GM13977 (cell line): ENCODE measurements at places on chromosomes 1 and 21.
A peak's percentile ranks its signal among the peaks of the same experiment; 100 is the strongest.

- DNase-seq = no peak
Measured at GRCh38 chr1:26094677-26095383, 16.8 kb upstream of the PDIK1L start.

- no peak for DNase-seq
Measured at GRCh38 chr21:41651406-41651805, 115.4 kb downstream of the RIPK4 start.

DNA sequence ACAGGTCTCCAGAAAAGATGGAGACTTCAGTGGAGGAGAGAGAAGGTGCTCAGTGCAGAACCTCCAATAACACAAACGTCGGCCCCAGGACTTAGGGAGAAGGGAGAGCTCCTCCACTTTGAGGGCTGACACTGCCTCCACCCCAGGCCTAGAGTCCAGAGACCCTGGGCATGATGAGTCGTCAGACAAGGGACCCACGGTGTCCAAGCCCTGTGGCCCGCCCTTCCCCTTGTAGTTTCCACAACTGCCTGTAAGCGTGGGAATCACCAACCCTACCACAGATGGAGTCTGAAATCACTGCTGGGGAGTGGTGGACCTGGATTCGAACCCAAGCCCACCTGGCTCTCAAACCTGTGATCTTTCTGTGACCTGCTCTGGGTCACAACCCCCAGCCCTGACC lies 281.1 kb downstream of the NPHP4 start:
- DNase-seq = no peak

- no peak for DNase-seq
Measured at GRCh38 chr1:41866285-41866684, 52.4 kb downstream of the HIVEP3 start.

GRCh38 chr1:199132006-199132405 lies 493.2 kb downstream of the PTPRC start:
- DNase-seq = no peak

GRCh38 chr1:54549181-54549924 lies 1.3 kb downstream of the ACOT11 start:
- peak; percentile 14 for DNase-seq

DNA sequence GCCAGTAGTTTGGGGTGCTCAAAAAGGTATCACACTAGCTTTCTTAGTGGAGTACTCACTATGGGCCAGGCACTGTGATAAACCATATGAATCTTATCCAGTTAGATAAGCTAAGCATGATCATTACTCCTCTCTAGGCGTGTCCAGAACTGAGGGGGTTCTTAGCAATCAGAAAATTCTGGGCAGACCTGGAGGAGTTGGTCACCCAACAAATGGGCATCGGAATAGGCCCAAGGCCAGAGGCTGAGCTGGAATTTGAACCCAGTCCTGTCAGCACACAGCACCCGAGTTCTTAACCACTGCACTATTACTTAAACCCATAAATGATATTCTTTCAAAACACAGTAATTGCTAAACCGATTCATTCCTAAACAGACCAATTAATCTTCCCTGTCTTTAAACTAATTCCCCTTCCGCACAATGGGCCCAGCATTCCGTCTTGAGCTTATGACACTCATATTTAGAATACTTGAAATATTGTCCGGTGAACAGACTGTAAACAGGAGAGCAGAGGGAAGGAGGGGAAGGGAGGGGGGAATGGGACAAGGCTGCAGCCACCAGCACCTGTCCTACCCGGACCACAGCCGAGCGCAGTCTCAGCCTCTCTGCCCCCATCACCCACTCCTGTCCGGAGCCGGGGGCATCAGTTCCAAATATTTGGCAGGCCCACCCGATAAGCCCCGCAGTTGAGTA lies 113.0 kb upstream of the GADD45A start:
- DNase-seq = no peak

DNA sequence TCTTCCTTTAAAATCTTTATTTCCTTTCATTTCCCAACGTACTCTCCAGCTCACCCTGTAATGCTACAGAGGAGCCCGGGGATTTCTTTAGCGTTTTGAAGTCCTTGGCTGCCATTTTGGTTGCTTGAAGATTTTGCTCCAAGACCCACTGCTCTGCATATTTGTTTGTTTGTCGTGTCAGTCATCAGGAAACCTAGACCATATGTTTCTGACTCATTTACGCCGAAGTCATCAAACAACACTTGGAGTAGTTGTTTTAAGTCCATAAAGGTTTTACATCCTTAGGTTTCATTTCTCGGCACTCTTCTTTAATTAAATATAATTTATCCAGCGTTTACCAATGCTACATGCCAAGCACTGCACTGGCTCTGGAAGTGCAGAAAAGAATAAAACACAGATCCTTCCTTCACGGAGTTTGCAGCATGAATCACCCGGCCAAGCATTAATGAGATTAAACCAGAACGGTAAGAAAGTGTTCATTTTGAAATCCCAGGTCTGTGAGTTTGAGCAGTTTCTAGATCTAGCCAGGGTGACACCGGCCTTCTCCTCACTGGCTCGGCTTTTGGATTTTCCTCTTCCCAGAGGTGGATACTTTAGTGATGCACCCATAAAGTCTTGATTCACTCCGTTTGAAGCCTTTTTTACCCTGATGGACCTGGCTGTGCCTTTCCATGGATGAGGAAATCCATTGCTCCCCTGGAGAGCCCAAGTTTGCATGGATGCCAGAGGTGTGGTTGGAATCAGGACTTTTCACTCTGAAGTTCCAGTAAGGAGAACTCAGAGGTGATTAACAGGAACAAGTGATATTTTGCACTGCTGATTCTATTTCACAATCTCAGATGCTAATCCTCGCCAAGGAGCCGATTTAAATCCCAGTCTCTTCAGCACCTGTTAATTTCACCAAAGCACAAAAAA lies 109.3 kb downstream of the KAZN start:
- no peak for DNase-seq

DNA sequence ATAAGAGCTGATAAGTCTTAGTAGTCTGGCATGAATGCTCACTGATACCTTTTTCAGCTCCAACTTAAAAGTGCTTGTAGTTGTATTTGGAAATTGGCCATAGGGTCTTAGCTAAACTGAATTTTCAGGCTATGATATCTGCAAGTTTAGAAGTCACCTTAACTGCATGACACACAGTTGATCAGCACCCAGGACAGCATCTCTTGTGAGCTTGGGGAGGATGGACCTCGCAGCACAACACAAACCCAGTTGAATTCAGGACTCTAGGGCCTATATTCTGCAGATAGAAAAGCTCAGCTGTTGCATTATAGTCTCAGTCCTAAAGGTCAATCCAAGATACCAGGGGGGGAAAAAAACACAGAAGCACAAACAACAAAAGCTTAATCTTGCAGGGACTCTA lies 394.3 kb downstream of the KCNH1 start:
- no peak for DNase-seq

DNA sequence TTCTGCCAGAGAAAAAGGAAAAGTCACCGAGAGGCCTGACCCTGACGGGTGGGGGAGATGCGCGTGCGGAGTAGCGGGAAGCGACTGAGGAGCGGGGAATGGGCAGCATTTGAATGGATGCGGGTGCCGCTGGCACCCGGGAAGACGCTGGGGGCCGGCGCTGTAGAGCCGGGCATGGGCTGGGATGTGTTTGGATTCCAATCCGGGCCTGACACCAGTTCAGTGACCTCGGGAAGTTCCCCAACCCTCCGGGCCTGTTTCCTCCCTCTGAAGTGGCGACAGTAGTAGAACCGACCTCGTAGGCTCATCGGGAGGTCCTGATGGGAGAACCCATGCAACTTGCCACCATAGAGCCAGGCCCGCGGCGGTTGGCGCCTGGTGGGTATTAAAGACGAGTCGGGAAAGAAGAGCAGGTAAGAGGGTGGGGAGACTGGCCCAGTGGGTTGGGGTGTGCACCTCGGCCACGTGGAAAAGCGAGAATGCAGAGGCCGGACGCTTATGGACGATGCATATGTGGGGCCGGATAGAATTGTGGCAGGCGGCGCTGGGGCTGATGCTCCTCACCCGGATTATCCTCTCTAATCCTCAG lies 642 bp upstream of the SLC16A1 start:
- DNase-seq = no peak

DNA sequence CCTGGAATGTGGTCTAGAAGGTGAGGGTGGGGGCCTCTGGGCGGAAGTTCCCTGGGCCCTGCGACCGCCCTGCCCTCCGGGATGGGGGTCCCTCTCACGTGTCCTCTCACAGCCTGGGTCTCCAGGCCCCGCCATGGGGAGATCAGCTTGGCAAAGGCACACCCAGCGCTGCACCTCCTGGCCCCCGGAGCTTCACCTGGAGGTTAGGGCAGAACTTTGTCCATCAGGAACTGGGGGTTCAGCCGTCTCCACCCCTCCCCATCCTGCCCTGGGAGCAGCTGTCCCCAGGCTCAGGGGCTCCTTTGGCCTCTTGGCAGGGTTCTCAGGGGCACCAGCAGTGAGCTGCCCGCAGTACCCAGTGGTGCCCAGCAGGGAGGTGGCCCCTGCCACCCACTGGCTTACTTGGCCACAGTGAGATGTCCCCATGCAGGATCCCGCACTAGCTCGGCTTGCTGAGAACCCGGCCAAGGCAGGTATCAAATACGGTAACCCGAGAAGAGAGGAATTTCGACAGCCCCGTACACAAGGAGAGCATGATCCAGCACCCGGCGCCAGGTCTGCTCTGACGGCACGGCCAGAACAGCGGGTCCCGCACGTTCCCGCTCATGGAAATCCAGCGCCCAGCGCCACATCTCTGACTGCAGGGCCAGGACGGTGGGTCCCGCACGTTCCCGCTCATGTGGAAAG lies 36.7 kb downstream of the RRP1 start:
- no peak for DNase-seq

- no peak for DNase-seq
Measured at GRCh38 chr1:114075105-114075504, 78.6 kb downstream of the SYT6 start.

- no peak for DNase-seq
Measured at GRCh38 chr1:204495777-204496176, 1.2 kb upstream of the PIK3C2B start.

GRCh38 chr1:230768903-230769570 lies 21.8 kb downstream of the CAPN9 start:
- DNase-seq = no peak

DNA sequence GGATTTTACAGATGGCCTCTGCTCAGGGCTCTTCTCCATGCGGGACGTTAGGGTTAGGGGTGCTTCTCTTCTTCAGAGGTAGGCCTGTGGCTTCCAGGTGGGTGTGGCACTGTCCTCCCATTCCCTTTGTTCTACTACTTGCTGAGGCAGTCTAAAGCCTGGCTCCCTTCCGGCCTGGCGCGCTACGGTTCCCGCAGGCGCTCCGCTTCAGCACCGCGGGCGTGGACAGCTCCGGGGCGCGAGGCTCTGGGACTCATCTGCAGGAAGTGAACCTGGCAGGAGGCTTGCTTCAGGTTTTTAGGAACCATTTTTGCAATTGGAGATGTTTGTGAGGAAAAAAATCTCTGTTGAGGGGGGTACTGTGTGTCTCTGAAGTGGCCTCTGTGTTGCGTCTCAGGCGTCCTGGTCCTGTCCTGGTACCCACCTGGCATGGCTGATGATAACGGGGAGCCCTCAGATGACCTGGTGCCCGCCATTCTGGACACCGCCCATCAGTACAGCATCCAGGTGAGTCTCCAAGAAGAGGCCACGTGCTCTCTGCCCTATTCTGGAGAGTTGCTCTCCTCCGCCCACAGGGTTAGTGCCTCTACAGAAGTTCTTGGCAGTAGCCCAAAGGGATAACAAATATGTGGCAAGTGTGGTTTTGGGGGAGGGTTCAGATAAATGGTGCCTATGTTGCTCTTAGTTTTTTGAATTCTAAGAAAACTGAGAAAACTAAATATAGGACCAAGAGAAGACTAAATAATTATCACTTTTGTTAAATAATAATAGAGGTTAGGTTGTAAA lies 1.9 kb downstream of the MANEAL start:
- DNase-seq = peak; percentile 70

DNA sequence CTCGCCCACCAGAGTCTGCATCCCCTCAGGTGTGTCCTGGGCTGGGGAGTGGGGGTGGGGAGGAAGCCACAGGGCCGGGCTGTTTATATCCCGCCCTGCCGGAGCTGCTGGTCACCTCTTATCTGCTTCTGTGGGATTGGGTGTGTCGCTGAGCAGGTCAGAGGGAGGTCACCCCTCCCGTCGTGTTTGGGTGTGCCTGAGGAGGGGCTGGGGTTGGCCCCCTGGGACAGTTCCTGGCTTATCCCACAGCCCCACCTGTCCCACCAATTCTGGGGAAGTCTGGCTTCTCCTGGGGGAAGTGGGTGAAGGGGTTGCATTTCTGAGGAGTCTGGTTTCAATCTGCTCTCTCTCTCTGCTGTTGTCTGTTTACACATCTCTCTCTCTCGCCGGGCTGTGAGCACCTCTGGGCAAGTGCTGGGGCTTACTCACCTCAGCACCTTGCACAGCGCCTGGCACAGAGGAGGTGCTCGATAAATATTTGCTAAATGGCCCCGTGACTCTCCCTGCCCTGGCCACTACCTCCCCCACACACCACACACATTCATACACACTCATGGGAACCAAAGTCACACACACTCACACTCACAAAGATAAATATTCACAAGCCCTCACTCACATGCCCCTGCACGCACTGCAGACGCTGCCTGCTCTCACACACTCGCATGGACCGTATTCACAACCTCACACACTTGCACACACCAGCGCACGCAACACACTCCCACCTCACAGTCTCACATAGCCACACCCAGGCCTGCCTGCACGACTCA lies 8.3 kb downstream of the ELF3 start:
- no peak for DNase-seq

GRCh38 chr1:48250572-48250971 lies 28.1 kb downstream of the SLC5A9 start:
- no peak for DNase-seq

DNA sequence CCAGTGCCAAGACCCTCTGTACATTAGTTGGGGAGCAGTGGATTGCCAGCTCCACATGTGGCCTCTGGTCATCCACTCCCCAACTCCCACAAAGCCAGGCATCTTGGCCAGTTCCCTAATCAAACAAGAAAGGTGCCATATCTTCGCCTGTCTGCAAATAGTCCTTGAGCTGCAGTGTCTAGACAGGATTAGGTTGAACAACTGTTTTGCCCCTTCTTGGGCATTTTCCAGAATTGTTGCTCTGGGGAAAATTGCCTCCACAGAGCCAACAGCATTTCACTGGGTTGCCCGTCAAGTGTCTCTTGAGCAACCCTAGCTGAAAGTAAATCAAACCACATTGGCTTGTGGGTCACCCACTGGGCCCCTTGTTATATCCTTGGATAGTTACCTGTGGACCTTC lies 109.3 kb downstream of the GDAP2 start:
- no peak for DNase-seq

- DNase-seq = no peak
Measured at GRCh38 chr1:2495546-2495945, 19.5 kb downstream of the PLCH2 start.

DNA sequence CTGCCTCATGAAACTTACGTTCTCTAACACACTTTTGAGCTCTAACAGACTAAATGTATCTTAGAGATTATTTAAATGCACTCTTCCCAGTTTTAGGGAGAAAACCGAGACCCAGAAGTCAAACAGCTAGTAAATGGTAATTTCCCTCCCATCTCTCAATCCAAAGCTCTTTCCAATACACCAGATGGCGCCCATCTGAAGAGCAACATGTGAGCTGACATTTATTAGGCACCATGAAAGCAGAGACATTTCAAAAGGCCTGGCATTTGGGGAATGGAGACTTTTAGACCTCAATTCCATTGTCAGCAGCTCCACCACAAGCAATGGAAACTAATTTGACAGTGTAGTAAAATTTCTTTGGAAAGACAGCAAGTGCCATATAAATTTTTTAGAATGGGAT lies 191.4 kb downstream of the DAB1 start:
- no peak for DNase-seq

GRCh38 chr1:227459326-227459841 lies 104.0 kb upstream of the ZNF678 start:
- no peak for DNase-seq

- DNase-seq = no peak
Measured at GRCh38 chr1:119010201-119010600, 22.1 kb upstream of the TBX15 start.
